MV-4-11 (cell line): ENCODE measurements at places on chromosomes 12 and 14.

DNA sequence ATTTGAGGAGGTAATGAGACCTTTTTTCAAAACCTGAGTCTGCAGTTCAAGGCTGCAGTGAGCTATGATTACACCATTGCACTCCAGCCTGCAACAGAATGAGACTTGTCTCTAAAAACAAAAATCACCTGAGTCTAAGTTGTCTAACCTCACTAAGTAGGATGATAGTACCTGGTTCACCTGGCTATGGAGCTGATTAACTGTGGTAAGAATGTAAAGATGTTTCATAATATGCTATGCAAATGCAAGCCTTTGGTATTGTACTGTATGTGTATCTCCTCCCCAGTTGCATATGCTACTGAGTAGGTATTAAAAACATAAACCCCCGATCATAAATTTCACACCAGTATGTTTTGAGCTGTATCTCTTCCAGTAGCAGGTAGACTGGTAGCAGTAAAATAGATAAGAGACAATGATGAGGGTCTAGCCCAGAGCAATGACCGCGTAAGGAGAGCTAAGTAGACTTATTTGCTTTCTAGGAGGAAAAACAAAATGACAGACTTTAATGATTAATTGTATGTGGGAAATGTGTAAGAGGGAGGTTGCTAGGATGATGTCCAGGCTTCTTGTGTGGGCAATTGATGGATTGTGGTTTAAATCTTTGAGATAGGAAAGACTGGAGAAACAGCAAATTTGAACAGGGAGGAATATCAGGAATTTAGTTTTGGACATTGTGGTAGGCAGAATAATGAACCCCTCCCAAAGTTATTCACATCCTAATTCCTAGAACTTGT lies 41.6 kb upstream of the EGLN3 start:
- DNase-seq, result no peak

GRCh38 chr12:57550641-57551549 lies 1.1 kb downstream of the KIF5A start:
- DNase-seq, result no peak

DNA sequence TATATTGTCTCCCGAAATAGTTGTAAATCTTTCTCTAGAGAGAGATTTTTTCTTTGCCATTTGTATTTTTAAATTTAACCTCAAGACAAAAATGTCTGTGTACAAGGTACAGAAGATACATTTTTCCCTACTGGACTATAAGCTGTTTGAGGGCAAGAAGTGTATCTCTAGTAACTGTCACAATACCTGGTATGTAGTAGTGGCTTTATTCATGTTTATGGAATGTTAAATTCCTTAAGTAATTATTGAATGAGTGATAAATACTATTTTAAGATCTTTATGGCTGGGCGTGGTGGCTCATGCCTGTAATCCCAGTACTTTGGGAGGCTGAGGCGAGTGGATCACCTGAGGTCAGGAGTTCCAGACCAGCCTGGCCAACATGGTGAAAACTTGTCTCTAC lies 24.4 kb upstream of the CDK17 start:
- no peak for DNase-seq

DNA sequence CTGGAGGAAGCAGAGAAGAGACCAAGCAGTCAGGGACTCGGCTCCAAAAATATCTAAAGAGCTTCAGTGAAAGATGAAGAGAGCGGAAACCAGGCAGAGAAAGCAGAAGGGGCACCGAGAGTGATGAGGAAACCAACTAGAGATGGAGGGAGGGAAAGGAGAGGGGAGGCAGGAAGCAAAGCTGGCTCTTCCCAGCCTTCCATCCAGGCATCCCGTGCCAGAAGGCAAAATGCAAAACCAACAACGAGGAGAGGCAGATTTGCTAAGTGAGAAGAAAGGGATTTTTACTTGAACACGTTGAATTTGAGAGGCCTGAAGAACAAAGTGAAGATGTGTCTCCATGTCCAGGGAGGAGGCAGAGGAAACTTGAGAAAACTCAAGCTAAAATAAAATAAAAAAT lies 90.1 kb downstream of the NUAK1 start:
- no peak for DNase-seq

GRCh38 chr12:58299371-58299770 lies 358.0 kb downstream of the ATP23 start:
- DNase-seq, result no peak

- no peak for DNase-seq
These were observed 112.6 kb downstream of the CCDC60 start for GRCh38 chr12:119447126-119447525.

DNA sequence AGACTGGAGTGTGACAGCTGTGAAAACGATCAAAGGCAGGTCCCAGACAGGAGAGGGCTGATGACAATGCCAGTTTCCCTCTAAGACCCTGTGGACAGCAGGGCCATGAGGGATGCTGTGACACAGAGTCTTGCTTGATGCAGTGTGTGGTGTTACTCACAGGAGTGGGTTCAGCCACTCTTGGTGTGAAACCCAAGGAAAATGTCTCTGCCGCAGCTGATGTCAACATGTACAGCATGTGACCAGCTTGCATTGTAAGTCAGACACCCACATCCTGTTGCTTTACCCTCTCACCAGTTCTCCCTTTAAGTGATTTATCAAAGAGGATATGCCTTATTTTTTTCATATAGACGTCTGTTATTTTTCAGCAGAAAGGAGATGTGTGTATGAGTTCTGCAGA lies 268.6 kb downstream of the BTG1 start:
- DNase-seq, result peak; percentile 91

- DNase-seq, result no peak
These were observed 157.6 kb downstream of the PAH start for GRCh38 chr12:102759466-102759865.

DNA sequence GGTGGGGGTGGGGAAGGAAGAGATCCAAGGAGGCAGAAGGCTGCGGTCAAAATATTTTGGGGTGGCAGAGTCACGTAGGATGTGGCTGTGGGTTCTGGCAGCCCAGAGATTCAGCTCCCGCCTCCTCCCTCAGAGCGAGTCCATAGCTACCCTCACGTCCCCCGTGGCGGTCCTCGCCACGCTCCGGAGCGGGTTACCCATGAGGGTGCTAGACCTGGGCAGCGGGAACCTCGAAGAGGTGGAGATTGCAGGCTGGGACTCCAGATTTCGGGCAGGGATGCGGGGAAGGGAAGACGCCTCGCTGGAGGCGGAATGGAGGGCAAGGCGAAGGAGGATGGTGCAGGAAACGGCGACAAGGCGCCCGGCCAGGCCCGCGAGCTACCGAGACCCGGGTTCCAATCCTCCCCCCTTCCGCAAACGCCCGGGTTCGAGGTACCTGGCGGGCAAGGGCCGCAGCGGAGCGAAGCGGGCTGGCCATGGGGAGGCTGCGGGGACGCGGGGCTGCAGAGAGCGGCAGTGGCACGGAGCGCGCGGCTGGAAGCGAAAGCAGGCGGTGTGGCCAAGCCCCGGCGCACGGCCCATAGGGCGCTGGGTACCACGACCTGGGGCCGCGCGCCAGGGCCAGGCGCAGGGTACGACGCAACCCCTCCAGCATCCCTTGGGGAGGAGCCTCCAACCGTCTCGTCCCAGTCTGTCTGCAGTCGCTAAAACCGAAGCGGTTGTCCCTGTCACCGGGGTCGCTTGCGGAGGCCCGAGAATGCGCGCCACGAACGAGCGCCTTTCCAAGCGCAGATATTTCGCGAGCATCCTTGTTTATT lies 46.2 kb downstream of the BCAT1 start:
- no peak for DNase-seq

DNA sequence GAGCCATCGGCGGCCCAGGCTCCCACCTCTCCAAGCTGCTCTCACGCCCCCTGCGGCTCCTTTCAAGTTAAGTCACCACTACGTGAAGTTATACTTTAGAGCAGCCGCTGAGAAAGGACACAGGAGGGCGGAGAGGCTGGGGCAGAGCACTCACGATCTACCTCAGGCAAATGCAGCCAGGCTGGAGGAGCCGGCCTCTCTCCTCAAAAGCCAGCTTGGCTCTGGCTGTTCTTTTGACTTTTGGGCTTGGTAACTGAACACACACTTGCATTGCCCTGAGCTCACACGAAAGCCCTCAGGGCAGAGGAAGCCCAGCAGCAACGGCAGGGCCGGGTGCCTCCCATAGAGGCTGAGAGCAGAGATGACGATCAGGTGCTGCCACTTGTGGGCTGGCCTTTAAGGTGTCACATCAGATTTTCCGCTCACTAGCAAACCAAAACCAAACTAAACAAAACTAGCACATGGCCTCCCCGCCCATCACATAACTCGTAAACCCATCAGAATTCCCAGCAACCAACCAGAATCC lies 75.2 kb downstream of the PITPNM2 start:
- DNase-seq, result no peak

GRCh38 chr12:112602150-112602549 lies 183.4 kb downstream of the PTPN11 start:
- DNase-seq, result no peak

GRCh38 chr14:106037380-106037779 lies 511.0 kb downstream of the TMEM121 start:
- DNase-seq, result no peak

GRCh38 chr12:116881877-116882507 lies 751 bp upstream of the HRK start:
- no peak for DNase-seq

GRCh38 chr12:65570451-65571130 lies 253.7 kb upstream of the HMGA2 start:
- DNase-seq, result no peak
